Cardiac septum (tissue), 1 donor: ENCODE measurements at places on chromosomes 16 and 17. TPM values are rescaled to one million over a fixed set of nuclear protein-coding genes. Genes with fewer than 3 reads are reported as not detected.

Gene CACNA1H
- total RNA-seq: 4.7 TPM

Gene HBQ1
- not detected for total RNA-seq

Gene BORCS6
- total RNA-seq: 6.8 TPM

GRCh38 chr17:60522889-60523626 is 3.0 kb downstream of the APPBP2 start:
- no peak for DNase-seq

DNA sequence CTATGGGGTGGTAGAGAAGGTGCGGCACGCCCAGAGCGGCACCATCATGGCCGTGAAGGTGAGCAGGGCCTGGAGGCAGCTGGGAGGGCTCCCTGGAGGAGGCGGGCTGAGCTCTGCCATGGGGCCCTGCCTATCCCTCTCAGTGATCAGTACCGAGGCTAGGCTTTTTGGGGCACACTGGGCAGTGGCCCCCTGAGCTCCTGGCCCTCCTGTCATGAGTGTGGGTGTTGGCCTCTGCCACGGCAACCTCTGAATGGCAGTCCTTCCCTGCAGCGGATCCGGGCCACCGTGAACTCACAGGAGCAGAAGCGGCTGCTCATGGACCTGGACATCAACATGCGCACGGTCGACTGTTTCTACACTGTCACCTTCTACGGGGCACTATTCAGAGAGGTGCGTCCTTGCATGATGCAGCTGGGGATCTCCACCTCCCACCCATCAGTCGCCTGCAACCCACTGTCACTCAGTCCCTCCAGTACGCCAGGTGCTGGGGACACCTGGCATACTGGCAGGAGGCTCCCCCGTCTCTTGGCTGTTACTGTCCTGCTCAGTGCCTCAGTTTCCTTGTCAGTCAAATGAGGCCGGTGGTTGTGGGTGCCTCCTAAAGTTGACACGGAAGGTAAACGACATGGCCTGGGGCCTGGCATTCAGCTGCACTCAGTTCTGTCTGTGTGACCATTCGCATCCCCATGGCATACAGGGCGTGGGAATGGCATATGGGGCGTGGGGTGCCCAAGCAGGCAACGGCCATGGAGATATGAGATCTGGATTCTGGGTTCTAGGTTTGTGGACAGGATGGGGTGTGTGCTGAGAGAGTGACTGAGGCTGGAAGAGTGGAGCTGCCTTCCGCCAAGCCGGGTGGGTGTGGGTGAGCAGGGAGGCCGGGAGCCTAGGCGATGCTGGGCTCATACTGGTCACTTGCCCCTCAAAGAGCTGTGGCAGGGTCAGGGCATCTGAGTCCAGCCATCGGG is 16.4 kb downstream of the MAP2K3 start:
- DNase-seq: no peak

Gene SLFN14
- 0.08 TPM for total RNA-seq

GRCh38 chr17:75225016-75225415 is 19.5 kb downstream of the NUP85 start:
- no peak for DNase-seq

Gene FZD2
- total RNA-seq: 5.7 TPM

Gene UTS2R
- 0.51 TPM for total RNA-seq

DNA sequence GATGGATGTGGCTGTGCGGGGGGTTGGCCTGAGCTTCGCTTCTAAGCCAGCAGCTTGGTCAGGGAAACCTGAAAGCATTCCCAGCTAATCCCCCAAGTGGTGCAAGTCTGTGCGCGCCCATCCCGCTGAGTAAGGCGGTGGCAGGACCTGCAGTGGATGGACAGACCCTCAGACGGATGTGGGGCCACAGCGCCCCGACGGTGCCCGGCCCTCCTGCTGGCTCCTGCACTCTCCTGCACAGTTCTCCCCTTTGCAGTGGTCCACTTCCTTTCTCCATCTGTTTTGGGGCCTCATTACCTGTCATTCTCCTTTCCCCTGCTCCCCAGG is 2.3 kb downstream of the ATP2A1 start:
- DNase-seq: no peak

DNA sequence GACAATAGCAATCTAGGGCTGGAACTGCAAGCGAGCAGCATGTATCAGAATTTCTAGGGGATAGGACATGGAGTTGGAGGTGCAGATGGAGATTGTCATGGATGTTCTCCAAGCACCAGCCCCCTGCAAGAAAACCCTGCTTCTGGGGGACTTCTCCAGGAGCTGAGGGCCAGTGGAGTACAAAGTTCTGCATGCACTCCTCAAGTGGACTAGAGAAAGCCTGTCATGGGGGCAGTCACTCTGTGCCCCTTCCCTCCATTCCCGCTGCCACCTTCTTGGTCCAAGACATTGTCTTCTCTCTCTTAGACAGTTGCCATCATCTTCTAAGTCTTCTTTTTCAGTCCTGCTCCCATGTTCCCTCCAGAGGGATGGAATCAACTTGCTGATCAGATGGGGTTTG is 87.9 kb downstream of the AIPL1 start:
- no peak for DNase-seq

Gene KRTAP4-3
- not detected for total RNA-seq

Gene CA5A
- not detected for total RNA-seq

- DNase-seq: peak; percentile 44
Measured at GRCh38 chr16:72932677-72933335, 115.1 kb downstream of the ZFHX3 start.

GRCh38 chr17:9072696-9073339 is 51.5 kb downstream of the NTN1 start:
- DNase-seq: no peak

DNA sequence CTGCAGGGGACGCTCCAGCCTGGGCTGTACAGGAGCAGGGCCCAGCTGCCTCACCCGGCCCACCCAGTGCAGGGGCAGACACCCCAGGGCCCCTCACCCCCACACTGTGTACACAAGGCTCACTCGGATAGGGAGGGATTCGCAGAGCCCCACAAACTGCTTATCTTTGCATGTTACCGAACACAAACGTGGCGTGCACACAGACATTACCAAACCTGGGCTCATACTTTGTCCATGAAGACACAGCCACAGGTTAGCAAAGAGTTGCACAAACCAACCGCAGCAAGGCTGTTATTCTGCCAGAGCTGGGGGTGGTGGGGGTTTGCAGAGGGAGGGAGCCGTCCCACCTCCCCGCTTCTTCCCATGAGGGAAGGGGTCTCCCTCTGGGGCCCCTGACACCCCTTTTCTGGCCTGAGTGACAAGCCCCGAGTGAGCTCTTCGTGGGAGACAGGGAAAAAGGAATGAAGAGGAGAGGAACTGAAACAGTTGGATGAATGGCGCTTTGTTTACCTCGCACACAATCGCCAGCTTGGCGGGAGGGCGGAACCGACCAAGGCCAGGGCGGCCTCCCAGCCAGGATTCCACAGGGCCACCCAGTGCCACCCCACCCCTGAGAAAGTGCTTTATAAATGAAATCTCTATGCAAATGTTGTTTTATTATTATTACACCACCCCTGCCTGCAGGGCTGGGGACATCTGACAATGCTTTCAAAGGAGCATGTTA is 434 bp upstream of the CPSF4L start:
- DNase-seq: no peak

Gene TPSB2
- total RNA-seq: 5.5 TPM

Gene SCGB1C2
- not detected for total RNA-seq

Gene BFAR
- total RNA-seq: 34.2 TPM

Gene GPRC5C
- 31.7 TPM for total RNA-seq

DNA sequence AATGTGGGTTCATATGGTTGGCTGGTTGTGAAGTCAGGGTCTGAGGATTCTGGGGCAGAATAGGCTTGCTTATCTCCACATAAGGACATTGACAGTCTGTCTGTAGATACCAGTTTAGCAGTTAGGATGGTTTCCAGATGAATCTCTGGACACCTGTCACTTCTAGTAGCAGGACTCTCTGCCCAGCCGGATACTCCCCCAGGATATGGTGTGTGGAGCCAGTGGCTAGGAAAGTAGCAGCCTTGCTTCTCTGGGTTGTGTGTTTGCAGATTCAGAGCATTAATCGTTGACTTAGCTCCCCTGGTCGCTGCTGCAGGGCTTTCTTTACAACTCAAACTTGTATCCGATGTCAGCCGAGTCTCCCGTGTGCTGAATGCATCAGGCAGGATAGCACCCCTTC is 45.2 kb downstream of the CLEC16A start:
- DNase-seq: no peak

- no peak for DNase-seq
Measured at GRCh38 chr16:57871456-57871855, 69.2 kb upstream of the KIFC3 start.

DNA sequence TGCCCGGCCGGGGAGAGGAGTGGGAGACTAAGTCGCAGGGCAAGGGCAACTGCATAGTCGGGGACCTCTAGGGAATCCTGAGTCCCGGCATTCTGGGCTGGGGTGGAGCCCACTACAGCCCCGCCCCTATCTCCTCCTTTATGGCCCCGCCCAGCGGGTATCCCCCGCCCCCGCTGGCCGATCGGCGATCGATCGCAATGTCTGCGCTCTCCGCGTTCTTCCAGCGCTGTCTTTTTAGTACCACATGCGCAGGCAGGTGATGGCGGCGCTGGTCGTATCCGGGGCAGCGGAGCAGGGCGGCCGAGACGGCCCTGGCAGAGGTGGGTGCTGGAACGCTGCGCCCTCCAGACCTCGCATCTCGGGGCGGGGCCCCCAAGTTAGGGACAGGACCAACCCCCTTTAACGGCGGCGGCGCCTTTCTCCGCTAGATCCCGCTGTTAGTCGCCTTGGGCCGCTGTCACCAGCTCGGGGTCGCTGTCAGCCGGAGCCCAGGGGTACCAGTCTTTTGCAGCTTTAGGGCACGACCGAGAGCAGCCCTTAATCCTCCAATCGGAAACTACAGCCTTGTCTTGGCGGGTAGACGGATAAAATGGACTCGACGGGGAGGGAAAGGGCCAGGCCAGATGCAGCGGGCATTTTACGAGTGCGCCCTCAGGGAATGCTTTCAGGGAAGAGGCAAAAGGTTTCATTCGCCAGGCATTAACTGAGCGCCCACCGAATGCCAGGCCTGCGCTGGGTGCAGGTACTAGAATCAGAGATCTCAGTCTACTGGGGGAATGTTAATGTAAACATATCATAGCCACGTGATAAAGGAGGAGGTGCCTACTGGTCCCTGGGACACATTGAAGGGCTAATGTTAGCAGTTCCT is at the start of gene DPH1:
Gene DPH1 (plus strand): TSS at position 243 of the 868 bp plus-strand sequence. CDS start 17 bp downstream, at position 260.
- DNase-seq: peak; percentile 92

GRCh38 chr16:75296606-75297005 is 45.2 kb upstream of the BCAR1 start:
- DNase-seq: no peak

DNA sequence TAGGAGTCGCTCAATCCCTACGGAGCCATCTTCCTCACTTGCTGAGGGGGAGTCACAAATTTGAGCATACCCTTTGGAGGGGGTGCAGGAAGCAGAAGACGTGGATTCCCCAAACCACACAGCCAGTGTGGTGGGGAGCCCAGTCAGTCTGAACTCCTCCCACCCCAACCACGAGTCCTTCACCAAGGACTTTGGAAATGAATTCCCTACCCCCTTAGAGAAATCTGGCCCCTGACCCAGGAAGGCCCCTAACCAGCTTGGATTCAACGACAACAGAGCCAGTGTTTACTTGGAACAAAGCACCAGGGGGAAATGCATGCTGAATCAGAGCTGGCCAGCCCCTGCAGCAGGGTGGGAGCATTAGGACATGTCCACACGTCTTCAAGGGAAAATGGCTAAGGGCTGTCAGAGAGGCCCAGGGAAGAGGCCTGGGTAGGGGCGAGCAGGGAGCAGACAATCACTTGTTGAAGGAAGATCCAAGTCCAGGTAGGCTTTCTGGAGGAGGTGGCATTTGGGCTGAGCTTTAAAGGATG is 5.5 kb upstream of the TMEM92 start:
- no peak for DNase-seq

DNA sequence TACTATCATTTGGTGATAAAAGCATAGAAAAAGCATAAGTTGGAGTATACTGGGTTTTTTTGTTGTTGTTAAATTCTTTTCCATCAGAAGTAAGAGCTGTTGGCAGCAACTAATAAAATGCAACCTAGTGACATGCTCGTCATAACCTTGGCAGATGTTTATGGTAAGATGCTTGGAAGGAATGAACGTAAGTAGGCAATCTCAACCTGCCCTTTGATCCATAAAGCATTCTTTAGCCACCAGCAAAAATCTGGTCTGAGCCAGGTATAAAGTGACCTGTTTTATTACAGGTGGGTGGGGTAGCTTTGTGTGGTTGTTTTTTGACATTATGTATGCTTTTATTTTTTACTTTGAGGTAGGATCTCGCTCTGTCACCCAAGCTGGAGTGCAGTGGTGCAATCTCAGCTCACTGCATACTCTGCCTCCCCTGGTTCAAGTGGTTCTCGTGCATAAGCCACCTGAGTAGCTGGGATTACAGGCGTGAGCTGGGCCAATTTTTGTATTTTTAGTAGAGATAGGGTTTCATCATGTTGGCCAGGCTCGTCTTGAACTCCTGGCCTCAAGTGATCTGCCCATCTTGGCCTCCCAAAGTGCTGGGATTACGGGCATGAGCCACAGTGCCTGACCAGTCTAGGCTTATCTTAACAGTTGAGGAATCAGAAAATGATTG is 22.0 kb downstream of the WSB1 start:
- no peak for DNase-seq

DNA sequence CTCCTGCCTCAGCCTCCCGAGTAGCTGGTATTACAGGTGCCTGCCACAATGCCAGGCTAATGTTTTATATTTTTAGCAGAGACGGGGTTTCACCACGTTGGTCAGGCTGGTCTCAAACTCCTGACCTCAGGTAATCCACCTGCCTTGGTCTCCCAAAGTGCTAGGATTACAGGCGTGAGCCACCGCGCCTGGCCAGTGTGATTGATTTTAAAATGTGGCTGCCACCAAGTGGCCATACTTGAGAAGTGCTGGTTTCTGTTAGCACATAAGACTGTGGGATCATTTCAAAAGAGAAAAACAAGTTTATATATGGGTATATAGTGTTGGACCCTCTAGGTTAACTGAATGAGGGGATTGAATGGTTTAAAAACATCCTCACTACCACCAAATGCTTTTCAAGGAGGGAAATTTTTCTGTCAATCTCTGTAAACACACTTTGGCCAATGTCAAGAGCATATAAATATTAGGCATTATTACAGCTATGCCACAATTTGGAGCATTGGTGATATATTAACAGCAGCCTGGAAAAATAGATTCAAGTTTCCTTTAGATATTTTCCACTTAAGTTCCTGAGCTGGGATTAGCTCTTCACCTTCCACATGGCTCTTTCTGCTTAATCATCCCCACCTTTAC is 13.5 kb upstream of the DHRS13 start:
- DNase-seq: peak; percentile 81

DNA sequence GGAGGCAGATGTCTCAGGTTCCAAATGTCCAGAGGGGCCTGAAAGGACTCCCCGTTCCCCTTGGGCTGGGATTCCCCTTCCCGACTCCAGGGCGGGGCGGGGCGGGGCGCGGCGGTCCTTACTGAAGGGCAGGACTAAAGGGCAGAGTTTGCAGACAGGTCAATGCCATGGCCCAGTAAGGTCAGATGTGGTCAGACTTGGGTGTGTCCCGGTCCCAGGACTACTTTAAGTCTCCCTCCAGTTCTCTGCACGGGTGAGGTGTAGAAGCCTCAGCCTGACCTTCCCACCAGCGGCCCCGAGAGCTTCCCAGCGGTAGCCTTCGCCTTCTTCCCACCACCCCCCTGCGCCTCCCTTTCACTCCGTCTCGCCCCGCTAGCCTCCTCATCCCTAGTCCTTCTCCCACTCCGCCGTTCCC is 532 bp downstream of the KDM6B start:
- DNase-seq: peak; percentile 85

Gene PLA2G10
- not detected for total RNA-seq

Gene KRTAP4-4
- total RNA-seq: not detected

Gene TMEM114
- not detected for total RNA-seq

GRCh38 chr17:28569446-28569845 is 1.9 kb downstream of the PIGS start:
- no peak for DNase-seq

GRCh38 chr16:1916640-1916990 is 1.6 kb downstream of the HS3ST6 start:
- no peak for DNase-seq

Gene PPP1R1B
- 1.2 TPM for total RNA-seq
